Endodermal cell (in vitro differentiated cells): ENCODE measurements at places on chromosomes 12 and 14. TPM values are rescaled to one million over a fixed set of nuclear protein-coding genes. Genes with fewer than 3 reads are reported as not detected.

GRCh38 chr14:95561001-95561412, 26.2 kb downstream of the GLRX5 start:
- DNase-seq: peak; percentile 98

DNA sequence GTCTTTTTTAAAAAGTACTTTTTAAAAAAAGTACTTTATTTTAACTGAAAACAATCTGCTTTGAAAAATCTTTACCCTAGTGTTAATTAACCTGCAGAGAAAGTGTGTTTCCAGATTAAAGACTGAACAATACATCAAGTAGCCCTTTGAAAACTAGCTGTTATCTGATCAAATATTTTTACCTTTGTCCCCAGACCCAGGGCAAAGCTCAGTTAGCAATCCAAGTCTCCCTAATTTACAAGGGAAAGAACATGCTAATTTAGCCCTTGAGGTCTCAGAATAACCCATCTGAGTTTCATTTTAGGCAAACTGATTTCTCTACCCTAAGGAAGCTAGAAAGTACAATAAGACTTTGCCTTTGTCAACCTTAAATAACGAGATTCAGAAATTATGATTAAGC, 91.2 kb downstream of the PPM1H start:
- DNase-seq: no peak

DNA sequence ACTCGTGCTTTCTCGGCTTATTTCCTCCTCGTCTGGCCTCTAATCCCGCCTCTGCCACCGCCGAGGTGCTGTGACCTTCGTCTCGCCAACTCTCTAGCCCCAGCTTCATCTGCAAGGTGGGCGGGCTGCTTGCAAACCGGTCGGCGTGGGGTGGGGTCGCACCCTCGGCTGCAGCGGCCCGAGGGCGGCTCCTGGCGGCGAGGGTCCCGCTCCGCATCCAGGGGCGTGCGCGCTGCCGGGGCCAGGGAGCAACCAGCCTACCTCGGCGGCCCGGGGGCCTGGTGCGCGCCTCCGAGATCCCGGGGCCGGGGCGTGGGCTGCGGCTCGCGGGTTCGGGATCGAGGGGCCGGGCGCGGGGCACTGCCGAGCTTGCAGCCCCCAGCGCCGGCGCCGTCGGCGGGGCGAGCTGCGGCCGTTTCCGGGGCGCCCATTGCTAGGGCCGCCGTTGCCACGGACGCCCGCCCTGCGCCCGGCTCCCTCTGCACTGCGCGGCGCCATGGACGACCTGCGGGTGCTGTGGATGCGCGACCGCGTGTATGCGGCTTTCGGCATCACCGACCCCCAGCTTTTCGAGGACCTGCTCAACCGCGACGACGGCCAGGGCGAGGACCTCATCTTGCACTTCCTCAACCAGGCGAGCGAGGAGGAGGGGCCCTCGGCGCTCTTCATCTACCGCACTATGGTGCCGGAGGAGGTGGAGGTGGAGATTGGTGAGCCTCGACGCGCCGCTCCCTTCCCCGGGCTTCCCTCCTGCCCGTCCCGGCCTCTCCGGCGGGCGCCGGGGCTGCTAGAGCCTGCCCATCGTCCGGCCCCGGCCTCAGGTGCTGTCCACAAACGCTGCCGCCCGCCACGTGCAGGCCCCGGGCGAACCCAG, at the start of gene DNAH10:
DNAH10 (plus strand) TSS at position 461 of the 874 bp plus-strand sequence; CDS start at position 497, 36 bp downstream.
- peak; percentile 98 for DNase-seq

GRCh38 chr12:113071135-113072112, 14.9 kb downstream of the DTX1 start:
- DNase-seq: peak; percentile 63

DNA sequence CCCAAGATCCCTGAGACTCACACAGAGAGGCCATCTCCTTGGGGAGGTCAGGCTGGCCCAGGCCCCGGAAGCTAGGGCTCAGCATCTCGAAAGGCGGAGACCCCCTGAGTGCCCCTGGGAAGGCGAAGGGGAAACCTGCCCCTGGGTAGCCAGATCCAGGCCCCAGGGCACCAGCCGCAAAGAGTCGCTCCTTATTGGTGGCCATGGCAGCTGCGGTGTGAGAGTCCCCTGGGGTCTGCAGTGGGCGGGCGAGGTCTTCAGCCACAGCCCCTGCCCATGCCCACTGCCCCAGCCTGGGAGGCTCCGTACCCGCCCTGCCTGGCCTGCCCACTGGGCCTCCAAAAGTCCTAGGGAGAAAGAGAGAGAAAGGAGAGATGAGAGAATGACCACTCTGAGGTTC, 4.7 kb downstream of the RARG start:
- DNase-seq: no peak

DNA sequence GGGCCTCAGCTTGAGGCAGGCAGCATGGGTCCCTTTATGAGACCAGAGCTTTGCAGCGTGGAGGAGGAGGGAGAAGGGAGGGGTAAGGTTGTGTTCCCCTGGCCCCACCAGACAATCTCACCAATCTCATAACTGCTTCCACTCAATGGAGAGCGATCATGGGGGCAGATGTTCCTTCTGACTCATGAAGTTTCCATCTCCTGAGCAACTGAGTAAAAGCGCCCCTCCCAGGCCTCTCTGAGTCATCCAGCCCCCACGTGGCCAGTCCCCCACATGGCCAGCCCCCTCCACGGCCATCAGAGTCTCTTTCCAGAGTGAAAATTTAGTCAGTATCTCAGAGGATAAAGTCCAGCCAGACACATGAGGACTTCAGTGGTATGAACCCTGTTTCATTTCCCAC, 39.2 kb upstream of the PLXNC1 start:
- peak; percentile 37 for DNase-seq

- no peak for DNase-seq
These were observed 107.1 kb downstream of the TTC8 start for GRCh38 chr14:88931321-88932110.

DNA sequence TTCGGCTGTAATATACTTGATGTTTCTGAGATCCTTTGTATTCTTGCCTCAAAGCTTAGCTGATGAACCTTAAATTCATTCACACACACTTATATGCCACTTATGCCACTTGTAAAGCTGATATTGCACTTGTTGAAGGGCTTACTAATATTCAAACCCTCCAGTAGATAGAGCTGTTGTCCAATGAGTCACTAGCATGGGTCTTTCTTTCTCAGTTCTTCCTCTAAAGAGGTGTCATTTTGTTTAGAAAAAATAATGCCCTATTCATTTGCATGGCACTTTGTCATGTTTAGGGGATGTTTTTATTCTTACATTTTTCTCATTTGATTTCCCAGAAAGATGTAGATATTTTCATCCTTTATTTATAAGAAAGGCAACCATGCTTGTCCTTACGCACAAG, 56.4 kb downstream of the MON2 start:
- no peak for DNase-seq

- DNase-seq: no peak
These were observed 369.8 kb downstream of the AACS start for GRCh38 chr12:125434936-125435443.

DNA sequence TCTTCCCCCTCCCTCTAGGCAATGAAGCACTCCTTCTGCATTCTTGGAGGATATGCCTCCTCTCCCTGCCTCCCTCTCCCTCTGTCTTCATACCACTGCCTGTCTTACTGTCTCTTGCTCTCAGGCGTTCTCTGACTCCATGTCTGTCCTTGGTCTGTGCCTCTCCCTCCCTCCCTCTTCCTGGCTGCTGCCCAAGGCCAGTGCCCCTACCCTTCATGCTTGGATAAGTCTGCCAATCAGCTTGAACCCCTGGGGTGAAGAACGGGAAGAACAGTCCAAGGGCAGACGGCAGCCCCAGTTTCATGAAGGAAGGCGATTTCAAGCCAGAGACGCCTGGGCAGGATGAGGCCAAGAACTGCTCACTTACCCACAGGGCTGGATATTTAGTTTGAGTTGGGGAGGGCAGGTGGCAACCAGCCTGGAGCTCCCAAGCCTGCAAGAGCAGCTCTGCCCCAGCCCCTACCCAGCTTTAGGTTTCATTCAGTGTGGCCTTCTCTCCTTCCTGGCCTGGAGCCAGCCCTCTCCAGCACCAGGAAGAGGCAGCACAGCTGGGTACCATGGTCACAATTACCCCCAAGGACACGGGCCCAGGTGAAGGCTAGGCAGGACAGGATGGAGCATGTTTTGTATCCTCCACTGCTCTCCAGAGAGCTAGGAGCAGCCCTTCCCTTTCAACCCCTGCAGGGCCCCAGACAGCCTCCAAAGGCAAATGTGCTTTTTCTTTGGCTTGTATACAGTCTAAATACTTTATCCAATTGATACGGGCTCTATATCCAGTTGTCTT, 35.8 kb upstream of the LTBP2 start:
- DNase-seq: peak; percentile 53

DNA sequence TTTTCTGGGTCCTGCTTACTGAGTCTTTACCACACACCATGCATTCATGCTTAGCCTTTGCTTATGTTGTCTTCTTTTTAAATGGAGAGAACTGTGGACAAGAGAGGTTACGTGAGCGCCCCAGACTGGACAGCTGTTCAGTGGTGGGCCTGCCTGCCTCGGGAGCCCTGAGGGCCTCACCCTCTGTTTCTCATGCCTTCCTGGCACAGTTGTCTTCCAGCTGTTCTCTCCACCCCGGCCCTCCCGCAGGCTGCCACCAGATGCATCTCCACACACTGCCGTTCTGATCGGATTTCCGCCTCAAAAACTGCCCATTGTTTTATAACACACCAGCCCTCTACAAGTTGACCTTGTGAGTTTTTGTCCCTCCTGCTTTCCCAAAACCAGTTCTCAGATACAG, 100.8 kb downstream of the SAMD4A start:
- no peak for DNase-seq

GRCh38 chr14:74456684-74457564, 30.9 kb upstream of the SYNDIG1L start:
- peak; percentile 45 for DNase-seq

GRCh38 chr12:113766131-113766878, 199.8 kb downstream of the RBM19 start:
- DNase-seq: peak; percentile 66

GRCh38 chr14:92540472-92541048, 27.0 kb downstream of the RIN3 start:
- DNase-seq: no peak

DNA sequence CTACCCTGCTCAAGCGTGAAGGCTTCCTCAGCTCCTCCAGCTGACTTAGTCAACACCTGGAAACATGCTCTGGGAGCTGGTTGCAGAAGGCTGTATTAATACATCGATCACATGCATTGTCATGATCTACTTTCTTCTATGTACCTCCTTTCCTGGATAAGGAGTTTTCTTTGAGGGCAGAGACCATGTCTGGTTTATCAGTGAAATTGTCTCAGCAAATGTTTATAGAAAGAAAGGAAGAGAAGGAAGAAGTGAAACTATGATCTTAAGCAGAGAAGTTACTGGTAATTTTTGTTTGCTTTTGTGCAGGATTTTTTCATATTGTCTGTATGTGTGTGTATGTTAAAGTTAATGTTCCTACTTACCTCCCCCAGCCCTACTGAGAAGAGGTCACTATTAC, 4.5 kb downstream of the DYRK4 start:
- no peak for DNase-seq

DNA sequence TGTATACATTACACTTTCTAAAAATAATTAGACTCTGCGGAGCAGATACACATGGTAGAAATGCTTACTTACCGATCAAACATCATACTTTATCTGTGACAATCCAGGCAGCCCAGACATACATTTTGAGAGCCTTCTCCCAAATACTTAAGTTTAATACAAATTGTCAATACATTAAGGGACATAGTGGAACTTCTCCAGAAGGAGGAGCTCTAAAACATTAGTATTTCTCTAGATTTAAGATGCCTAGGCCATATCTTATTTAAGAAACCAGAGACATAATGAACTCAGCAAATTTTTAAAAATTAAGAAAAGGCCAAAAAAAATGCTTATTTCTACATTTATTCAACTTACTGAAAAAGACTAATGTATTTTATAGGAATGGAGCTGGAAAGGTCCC, 16.1 kb downstream of the ACSM4 start:
- no peak for DNase-seq

GRCh38 chr14:26820138-26820537, 222.3 kb upstream of the NOVA1 start:
- no peak for DNase-seq

KCNA5 gene
- total RNA-seq: not detected in 3 replicates

NTF3 gene
- total RNA-seq: 3.4 and 4.1 TPM in 2 replicates

ANKS1B gene
- 59.8 and 65.8 TPM in 2 replicates for total RNA-seq

BCL2L2 gene
- total RNA-seq: 21.2 and 21.9 TPM in 2 replicates

RNF212B gene
- not detected in 2 replicates for total RNA-seq

GPRC5D gene
- not detected in 2 replicates for total RNA-seq

SALL2 gene
- 120 and 131 TPM in 2 replicates for total RNA-seq

FKBP3 gene
- total RNA-seq: 152 to 188 TPM (median 183 TPM) in 3 replicates

NID2 gene
- 1.5 to 2.9 TPM (median 2.9 TPM) in 3 replicates for total RNA-seq

PROX2 gene
- total RNA-seq: not detected in 2 replicates

SERPINA3 gene
- total RNA-seq: 0.27 to 0.59 TPM (median 0.52 TPM) in 3 replicates

FKBP11 gene
- 30.4 and 30.7 TPM in 2 replicates for total RNA-seq
